ENCODE measurements at places on chromosomes 3 and 15.

- no peak for DNase-seq
Observed at GRCh38 chr3:57434041-57434440, 110.1 kb downstream of the DNAH12 start.

DNA sequence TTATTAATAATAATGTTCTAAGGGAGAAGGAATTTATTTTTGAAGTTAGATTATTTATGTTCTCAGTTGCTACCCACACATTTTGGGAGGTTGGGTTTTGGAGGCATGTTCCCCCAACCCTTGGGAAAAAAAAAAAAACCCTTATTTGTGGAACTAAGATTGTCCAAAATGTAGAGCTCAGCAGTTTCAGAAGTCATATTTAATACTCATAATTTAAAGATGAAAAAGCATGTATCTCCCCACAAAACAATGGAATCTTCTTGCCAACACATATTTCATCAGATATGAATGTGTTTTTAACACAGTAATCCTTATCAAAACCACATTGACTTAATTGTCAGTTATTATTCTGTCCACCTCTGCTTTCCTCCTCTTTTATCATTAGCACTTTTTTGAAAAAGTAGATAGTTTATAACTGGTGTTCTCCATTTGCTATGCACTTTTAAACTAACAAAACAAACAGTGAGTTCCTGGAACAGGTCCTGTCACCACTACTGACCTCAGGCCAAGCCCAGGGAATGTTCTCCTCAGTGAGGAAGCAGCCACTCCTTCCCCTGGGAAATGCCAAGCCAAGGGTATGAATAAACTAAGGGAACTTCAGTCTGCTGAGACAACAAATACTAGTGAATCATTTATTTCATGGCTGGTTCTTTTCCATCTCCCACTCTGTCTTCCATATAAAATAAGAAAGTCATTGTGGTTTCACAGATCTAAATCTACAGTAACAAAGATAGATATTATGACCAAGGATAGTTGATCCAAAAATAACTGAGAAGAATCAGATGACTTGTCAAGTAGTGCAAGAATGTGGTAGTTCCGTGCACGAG, 414.4 kb upstream of the ALCAM start:
- no peak for DNase-seq

DNA sequence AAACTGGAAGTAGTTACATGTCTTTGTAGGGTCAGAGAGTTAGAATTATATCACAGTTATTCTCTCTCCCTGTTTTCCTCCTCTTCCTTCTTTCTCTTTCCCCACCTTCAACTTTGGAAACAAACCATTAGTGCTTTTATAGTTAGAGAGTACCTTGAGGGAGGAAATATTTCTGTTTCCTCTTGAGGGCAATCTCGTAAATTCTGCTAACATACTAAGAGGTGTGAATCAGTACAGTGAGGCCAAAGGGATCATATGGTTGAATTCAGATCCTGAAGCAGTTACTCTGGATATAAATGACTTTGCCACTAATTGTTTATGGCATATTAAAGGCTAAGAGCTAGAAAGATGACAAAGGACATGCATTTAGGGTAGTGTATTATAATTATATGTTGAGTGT, 60.3 kb upstream of the CCNL1 start:
- DNase-seq: no peak

DNA sequence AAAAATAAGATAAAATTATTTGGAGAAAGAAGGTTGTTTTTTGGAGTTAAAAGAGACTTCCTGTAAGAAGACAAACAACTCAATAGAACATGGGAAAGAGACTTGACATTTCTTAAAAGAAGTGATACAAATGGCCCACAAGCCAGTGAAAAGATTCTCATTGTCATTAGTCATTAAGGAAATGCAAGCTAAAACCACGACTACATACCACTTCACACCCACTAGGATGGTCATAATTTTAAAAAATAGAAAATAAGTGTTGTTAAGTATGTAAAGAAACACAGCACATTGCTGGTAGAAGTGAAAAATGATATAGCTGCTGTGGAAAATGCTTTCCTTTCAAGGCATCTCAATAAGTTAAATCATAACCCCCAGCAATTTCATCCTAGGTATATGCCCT, 44.4 kb upstream of the GK5 start:
- DNase-seq: no peak

GRCh38 chr3:127532561-127533203, 57.9 kb downstream of the TPRA1 start:
- no peak for DNase-seq

DNA sequence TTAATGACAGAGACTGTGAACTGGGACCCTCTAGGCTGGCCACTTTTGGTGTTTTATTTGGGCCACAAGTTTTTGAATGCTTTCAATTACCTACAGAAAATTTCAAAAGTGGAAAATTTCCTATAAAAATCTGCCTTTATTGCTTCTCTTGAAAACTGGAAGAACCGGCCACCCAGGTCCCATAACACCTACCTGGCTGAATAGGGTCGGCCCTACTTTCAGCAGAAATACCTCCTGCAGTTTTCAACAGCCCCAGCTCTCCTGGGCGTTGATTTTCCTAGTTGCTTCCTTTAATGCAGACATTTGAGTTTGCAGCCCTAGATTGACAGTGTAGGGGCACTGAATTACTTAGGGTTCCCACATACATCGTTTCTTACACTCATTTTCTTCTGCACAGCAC, 719 bp upstream of the SRPRB start:
- no peak for DNase-seq

DNA sequence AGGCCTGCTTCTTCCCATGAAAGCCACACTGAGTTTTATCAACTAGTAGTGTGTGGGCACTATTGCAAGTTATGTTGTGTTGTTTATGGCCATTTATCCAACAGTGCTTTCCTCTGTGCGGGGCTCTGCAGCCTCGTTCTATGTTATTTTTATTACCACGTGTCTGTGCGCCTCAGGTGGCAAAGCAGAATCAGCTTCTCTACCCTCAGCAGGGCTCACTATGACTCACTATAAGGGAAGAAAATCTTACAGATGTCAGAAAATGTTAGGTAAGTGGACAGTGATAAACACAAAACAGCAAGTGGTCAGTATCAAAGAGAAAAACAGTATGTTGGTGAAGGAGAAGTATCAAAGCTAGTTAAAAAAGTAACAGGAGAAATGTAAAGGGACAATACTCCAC, 61.4 kb downstream of the MOBP start:
- no peak for DNase-seq

DNA sequence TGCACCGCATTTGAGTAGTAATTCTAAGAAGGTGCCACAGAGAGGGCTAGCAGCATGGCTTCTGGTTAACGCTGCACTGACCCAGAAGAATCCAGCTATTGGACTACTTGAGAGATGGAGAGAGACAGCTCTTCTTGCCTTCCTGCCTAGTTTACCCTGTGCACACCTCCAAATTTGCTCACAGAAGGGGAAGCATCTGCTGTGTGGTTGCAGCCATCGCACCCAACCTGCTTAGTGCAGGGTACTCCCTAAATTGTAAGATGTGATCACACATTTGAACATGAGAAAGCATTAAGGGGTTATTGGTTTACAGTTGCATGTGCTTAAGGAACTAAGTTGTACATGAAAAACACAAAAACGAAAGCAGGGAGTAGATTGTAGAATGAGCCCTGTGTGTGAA, 122.1 kb downstream of the FOXB1 start:
- no peak for DNase-seq

DNA sequence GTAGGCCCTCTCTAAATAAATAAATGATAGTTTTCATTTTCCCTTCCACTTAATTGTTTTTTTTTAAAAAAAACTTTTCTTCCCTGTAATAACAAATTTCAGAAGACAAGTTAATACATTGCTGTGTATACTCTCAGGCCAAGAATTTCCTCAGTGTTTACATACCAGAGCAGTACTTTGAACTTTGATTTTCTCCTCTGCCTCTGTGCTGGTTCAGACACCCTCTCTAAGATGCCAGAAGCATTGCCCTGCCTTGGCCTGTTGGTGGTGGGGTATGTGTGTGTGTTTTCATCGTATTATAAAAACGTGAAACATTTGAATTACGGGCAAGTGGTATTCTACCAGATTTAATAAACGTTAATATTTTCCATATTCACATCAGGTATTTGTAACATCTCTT, 70.1 kb downstream of the SMAD3 start:
- DNase-seq: no peak

DNA sequence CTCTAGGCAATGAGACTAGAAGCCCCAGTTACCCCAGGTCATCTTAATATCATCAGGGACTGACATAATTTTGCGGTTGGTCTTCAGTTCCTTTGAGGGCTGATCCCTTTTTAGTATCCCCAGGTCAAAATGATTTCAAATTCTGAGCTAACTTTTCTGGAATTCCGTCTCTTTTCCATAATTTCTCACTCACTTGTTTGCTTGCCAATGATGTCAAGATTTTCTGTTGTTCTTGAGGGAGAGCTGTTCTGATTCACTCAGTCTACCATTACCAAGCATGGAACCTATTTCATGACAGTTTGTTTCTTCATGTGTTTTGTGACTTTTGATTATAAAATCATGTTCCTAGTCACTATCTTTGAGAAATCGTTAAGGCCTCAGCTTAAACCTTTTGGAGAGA, 190.5 kb upstream of the LYSMD4 start:
- DNase-seq: no peak

- DNase-seq: no peak
Observed at GRCh38 chr3:131812433-131812832, 222.4 kb downstream of the CPNE4 start.

- DNase-seq: no peak
Observed at GRCh38 chr15:36905908-36906307, 194.4 kb downstream of the MEIS2 start.

GRCh38 chr3:72485641-72486040, 362.6 kb downstream of the SHQ1 start:
- no peak for DNase-seq

DNA sequence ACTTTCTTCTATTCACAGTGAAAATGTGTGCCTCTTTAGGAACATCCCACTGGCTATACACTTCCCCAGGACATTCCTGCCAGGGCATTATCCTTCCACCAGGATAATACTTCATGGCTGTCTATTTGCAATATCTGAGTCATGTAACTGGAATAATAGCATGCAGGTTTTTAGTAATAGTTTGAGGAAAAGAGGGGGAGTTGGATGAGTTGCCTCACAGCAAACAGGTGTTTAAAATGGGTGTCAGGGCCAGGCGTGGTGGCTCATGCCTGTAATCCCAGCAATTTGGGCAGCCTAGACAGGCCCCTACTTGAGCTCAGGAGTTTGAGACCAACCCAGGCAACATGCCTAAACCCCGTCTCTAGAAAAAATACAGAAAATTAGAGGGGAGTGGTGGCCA, 585.9 kb downstream of the DIPK2A start:
- no peak for DNase-seq

All from retina (tissue), 1 donor.